ENCODE measurements at places on chromosomes 1 and 21.

- no peak for DNase-seq
These were observed 1.0 kb downstream of the ENTREP3 start for GRCh38 chr1:155254228-155254713.

GRCh38 chr1:6272868-6273267 is 12.0 kb upstream of the GPR153 start:
- DNase-seq, result no peak

GRCh38 chr1:178490967-178491366 is 5.8 kb downstream of the CLEC20A start:
- DNase-seq, result no peak

DNA sequence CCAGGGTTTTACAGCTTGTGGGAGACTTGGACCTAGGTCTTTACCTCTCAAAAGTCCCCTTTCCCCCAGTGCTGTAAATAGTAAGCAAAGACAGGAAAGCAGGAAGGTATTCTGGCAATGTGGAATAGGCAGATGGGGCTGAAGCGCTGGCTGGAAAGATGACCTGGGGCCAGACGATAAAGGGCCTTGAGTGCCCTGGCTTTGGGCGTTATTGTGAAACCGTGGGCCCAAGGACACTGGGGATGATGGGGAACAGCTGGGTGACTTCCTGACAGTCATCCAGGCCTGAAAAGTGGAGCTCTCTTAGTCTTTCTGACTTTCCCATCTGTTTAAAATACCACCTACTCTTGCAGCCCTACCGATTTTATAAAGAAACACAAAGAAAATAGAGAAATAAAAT is 16.3 kb downstream of the URB2 start:
- DNase-seq, result no peak

DNA sequence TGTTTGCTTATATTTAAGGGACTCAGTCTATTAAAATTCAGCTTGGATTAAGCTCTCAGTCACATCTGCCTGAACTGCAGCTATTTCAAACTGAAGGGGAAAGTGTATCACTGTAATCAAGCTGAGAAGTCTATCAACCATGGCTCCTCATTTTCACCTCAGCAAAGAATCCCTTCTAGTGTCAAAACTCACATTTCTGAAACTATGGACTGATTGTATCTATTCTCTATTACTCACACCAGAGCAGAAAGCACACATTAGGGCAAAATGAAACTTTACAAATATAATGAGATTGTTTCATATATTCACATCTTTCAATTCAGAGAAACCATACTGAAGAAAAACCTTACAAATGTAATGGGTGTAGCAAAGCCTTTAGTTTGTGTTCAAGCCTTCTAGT is 14.6 kb upstream of the C1orf146 start:
- no peak for DNase-seq

DNA sequence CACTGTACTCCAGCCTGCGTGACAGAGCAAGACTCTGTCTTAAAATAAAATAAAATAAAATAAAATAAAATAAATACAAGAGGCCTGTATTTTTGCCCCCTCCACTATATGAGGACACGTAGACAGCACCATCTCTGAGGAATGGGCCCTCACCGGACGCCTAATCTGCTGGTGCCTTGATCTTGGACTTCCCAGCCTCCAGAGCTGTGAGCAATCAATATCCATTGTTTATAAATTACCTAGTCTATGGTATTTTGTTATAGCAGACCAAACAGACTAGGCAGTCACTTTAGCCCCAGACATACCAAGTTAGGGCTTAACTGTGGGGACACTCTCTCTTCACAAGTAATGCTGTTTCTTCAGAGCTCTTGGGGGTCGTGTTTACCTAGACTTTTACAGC is 6.4 kb downstream of the ELAPOR1 start:
- DNase-seq, result no peak

GRCh38 chr21:38440746-38441145 is 57.5 kb downstream of the ERG start:
- DNase-seq, result no peak

GRCh38 chr1:22914633-22915217 is 57.9 kb downstream of the LACTBL1 start:
- DNase-seq, result no peak

- DNase-seq, result no peak
These were observed at the start of gene KRTAP7-1 for GRCh38 chr21:30829659-30830058. TSS of gene KRTAP7-1 (minus strand) at chr21:30829759. CDS start at chr21:30829698, 61 bp downstream.

- no peak for DNase-seq
These were observed 201.6 kb downstream of the SLC35F3 start for GRCh38 chr1:234106032-234106431.

DNA sequence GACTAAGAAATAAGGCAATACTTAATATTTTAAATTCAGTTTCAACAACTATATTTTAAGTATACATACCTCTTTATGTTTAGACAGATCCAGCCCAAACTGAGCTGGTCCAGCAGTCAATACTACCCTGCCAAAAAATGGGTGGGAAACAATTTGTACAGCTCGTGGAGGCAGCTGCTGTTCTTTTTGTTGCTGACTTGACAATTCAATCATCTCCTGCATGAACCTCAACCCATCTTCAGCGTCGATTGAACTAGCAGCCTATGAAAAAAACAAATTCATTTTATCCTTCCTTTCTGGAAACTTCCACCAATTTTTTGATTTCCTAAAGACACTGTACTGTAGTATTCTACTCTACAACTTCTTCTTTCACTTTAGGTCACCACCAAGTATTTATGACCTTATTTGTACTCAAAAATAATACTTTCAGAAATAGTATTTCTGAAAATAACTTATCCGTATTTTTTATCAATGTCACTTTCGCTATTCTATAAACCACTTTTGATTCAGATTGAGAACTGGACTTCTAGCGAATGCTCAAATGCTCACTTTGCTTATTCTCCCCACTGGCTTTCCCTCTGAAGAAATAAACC is 46.5 kb downstream of the EDEM3 start:
- DNase-seq, result no peak

DNA sequence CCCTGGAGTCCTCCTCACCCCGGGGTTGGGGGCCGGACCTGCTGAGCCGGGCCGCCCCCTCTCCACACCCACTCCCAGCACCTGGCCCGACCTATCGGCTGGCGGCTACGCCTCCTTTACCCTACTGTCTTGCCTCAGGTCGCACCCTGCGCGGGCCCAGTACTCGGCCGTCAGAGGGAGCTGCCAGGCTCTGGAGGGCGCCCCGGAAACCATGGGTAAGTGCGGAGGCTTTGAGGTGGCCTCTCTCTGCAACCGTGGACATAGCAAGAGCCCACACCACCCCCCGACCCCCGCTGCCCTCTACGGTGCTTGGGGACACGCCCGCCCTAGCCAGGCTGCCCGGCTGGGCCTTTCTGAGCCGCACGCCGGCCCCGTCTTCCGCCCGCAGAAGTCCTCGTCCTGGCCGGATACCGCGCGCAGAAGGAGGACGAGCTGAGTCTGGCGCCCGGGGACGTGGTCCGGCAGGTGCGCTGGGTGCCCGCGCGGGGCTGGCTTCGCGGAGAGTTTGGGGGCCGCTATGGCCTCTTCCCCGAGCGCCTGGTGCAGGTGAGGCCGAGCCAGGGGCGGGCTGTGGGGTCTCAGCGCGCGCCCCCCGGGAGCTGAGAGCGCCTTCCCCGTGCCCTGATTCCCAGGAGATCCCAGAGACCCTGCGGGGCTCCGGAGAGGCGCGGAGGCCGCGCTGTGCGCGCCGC is at the start of gene SH3D21:
TSS of gene SH3D21 (plus strand) at position 159 of the 692 bp plus-strand sequence. CDS start at position 212, 53 bp downstream.
- no peak for DNase-seq

DNA sequence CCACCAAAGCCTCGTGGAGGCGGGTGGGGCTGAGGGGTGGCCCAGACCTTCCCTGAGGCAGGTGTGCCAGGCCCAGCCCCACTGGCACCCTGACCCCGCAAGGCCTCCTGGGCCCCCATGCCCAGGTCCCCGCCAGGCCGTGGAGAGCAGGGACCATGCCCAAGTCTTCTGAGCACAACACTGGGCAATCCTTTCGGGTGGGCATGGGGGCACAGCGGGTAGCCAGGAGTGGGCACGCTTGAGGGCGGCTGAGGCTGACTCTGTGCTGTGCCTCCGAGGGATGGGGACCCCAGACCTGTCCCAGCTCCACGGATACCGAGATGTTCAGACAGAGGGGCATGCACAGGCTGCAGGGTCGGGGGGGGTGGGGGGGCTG is 12.9 kb downstream of the CFAP410 start:
- DNase-seq, result no peak

Data from stimulated activated CD4-positive, alpha-beta T cell treated with anti-CD3 and anti-CD28 coated beads, Interleukin-4, amount 100 ng/mL, for 48 hours (primary cell).